ENCODE measurements at places on chromosomes 3 and 15.

DNA sequence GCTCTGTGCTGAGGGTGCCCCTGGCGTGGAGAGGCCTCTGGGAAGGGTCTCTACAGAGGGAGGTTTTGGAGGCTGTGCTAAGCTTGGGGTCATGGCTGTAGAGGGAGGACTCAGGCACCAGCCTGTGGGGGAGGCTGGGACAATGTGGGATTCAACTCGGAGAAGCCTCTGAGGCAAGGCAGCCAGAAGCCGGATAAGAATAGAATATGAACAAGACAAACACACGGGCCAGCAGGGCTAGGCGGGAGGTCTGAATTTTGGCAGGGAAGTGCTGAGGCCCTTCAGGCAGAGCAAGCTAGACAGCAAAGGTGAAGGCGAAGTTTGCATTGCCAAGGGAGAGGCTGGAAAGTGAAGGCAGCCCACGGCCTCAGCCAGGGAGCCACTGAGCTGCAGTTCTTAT is 612.1 kb upstream of the NR2F2 start:
- no peak for DNase-seq

DNA sequence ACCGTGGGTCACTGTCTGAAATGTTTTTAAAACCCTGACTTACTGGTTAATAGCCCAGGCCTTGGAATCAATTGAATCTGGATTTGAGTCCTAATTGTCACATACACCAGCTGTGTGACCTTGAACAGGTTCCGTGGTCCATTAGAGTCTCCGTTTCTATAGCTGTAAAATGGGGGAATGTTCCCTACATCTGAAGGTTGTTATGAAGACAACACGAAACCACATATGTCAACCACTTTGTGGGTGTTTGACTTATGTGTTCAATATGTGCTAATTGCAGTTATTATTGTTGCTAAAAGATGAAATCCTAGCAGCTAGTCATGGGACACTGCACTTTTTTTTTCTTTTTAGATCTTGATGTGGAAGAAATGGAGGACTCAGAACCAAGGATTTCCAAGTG is 35.3 kb downstream of the ZBTB38 start:
- no peak for DNase-seq

DNA sequence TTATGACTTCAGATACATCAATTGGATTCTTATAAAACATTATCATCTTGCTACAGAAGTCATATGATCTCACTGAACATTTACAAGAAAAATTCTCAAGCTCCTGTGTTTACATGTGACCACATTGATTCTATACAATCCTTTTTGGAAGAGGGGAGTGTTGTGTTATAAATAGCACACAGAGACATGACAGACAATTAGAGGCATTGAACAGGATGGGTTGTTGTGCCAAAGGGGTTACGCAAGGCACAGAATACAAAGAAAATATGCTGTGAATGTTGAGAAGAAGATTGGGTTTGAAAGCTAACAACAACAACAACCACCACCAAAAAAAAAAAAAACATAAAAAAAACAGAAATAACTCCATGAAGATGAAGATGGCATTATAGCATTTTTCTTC is 32.5 kb upstream of the TBL1XR1 start:
- DNase-seq = no peak

DNA sequence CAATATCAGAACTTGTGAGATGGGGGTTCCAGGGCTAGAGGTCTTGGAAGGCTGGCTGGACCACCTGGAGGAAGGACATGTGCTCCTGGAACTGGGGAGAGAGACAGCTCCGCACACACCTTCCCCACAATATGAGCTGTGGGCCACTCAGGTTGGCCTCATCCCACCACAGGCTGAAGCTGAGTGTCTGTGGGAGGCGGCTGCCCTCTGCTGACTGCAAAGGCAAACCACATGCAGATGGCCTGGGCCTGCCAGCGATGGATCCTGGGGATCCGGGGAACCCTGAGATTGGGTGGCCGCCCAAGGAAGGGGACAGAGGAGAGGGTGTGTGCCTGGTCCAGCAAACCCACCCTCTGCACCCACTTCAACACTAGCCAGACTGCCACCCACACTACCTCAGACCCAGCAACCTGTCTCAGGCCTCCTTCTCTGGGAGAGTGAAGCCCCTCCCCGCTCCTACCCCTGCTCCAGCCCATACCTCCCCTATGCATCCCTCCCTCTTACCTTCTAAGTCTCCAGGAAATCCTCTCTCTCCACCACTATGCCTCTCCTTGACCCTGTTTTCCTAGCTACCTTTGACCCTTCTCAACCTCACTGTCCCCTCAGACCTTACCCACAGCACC is 44.8 kb downstream of the CYP11A1 start:
- peak; percentile 10 for DNase-seq

GRCh38 chr3:114542359-114542758 is 248.5 kb downstream of the TIGIT start:
- no peak for DNase-seq

Data from stimulated activated CD4-positive, alpha-beta T cell treated with anti-CD3 and anti-CD28 coated beads, Interleukin-15, amount 100 ng/mL, for 1 hour (primary cell).